ENCODE measurements at places on chromosomes 6 and 20. TPM values are rescaled to one million over a fixed set of nuclear protein-coding genes. Genes with fewer than 3 reads are reported as not detected.

DNA sequence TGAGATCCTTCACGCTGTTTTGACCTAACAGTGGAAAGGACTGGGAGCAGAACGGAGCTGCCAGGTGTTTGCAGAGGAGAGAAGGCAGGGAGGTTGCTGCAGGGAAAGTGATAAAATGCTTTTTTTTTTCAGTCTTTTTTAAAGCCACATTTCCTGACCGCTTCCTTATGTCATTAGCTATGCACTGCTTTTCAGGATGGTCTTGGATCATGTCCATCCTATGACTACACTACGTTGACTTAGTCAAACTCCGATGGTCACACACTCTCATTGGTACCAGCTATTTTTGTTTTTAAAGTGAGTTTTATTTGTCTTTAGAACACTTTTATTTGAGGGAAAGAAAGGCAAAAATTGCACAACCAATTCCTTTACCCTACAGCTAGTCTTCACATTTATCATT, 89.2 kb upstream of the EXOC2 start:
- ATAC-seq = no peak

The ERVFRD-1 gene
- 0.11 TPM for total RNA-seq

DNA sequence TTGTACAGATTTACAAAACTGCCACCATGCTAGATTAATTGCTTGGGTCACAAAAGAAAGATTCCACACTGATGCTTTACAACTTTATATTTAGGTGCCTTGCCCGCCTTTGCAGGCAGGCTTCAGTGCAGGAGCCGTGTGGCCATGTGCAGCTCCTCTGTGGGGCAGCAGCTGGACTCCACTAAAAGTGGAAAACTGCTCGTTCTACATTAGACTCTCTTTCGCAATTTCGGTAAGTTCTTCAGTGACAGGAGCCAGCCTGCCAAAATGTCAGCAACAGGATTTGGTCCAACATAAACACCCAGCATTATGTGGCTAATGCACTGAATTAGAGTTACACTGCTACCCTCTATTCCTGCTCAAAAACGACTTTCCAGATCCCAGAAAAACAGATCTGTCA, 174.4 kb upstream of the KCNK16 start:
- ATAC-seq = no peak

DNA sequence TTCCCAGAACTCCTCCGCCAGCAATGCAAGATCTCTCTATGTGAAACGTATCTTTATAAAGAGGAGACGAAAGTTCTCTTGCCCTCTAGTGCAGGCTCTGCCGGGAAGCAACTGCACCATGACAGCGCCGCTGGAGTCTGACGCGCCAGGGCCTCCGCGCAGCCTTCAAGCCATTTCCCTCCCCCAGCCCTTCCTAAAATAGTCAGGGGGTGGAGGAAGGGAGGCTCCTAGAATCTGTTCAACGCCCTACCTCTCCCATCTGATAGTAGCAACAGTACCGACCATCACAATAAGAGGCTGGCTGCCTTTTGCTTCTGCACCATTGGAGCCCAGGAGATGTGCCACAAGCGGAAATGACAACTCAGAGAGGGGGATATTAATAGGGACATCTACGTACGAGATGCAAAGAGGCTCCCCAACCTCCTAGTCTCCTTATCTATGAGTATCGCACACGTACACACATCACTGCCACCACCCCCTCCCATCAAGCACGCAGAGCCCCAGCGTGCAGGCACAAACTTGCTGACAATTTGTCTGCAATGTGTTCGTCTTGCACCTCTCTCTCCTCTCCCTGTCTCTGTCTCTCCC, 1.0 kb downstream of the SYNE1 start:
- no peak for ATAC-seq

DNA sequence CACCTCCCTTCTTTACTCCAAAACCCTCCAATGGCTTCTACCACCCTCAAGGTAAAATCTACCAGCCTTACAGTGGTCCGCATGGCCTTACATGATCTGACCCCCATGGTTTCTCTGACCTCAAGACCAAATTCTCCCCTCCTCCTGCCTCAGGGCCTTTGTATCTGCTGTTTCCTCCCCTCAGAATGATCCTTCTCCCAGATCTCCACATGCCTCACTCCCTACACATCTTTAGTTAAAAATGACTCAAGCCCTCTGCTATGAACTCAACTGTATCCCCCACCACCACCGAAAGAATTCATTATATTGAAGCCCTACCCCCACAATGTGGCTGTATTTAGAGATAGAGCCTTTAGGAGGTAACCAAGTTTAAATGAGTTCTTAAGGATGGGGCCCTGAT, 4.1 kb downstream of the SLC23A2 start:
- no peak for ATAC-seq

- ATAC-seq = peak; percentile 78
Observed at GRCh38 chr20:1671891-1672669, 14.5 kb upstream of the SIRPG start.

DNA sequence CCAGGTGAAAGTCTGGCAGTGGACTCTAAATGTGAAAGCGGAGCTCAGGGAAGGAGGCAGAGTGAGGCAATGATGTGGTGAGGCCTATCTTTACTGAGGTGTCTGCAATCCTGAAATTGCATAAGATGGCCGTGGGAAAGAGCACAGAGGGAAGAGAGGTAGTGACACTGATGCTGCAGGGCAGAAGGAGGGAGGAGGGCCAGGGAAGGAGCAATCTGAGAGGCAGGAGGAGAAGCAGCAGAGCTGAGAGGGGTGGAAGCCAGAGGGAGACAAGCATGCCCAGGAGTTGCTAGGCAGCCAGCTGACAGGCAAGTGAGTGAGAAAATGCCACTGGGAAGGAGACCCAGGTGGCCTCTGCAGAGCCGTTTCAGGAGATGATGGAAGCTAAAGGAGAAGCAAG, 97.4 kb upstream of the CNR1 start:
- no peak for ATAC-seq

- no peak for ATAC-seq
Observed at GRCh38 chr6:46265373-46265772, 94.6 kb upstream of the ENPP5 start.

GRCh38 chr6:154448448-154449096, 61.9 kb downstream of the CNKSR3 start:
- no peak for ATAC-seq

DNA sequence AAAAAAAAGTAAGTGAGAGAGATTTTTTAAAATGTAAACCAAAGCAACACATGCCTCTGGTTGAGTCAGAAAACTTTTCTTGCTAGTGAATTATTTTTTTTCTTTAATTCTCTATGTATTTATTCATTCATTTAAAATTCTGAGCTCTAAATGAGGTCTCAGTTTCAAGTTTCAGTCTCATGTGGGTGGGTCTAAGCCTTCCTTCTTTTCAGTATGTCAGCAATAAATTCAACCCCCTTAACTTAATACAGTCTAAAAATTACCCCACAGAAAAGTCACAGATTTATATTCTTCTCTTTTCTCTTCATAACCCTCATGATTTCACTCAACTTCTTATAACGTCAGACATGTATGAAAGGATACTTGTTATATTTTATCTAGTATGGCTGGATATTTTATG, 663.3 kb upstream of the PTCHD4 start:
- no peak for ATAC-seq

The FOXS1 gene
- total RNA-seq = not detected

DNA sequence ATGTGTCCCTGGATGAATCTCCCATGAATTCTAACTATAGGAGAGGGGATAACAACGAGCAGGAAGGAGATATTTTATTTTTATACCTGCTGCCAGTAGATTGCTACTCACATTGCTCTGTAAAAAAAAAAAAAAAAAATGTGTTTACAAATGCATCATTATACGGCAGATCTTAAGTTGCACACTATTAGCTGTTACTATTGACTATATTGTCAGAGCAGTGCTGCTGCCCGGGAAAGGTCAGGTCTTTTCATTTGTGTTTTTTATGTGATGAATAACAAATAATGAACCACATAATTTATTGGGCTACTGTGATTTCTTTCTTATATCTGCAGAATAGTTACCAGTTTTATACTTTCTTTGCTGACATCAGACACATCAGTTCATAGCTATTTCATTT, 393.3 kb downstream of the C6orf118 start:
- ATAC-seq = no peak

DNA sequence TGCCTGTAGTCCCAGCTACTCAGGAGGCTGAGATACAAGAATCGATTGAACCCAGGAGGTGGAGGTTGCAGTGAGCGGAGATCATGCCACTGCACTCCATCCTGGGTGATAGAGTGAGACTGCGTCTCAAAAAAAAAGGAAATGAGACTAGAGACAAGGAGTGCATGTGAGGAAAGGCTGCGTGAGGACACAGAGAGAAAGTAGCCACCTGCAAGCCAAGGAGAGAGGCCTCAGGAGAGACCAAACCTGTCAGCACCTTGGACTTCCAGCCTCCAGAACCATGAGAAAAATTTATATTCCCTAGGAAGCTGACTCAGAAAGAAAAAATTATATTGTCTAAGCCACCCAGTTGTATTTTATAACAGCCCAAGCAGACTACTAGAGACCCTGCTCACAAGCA, 7.4 kb upstream of the BEND3 start:
- no peak for ATAC-seq

GRCh38 chr20:25032478-25033264, 25.3 kb downstream of the ACSS1 start:
- ATAC-seq = no peak

DNA sequence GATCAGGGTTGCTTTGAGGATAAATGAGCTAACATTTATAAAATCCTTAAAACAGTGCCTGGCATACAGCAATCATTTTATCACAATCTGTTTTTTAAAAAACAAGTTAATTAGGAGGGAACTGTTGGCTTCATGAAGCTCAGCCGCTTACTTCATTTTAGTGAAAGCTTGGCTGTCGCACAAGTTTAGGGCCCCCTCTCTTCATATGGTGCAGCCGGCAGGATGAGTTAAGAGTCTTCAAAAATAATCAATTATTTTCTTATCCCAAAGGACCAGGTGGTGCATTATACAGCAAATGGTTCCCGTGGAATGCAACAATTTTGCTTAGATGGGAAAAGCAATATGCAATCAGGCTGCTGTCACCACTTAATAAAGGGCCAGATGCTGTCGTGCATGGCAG, 57.4 kb upstream of the PROKR2 start:
- no peak for ATAC-seq

The MTHFD1L gene
- total RNA-seq = 107 TPM

The SLC22A2 gene
- total RNA-seq = not detected

The FAM184A gene
- total RNA-seq = 9.5 TPM

DNA sequence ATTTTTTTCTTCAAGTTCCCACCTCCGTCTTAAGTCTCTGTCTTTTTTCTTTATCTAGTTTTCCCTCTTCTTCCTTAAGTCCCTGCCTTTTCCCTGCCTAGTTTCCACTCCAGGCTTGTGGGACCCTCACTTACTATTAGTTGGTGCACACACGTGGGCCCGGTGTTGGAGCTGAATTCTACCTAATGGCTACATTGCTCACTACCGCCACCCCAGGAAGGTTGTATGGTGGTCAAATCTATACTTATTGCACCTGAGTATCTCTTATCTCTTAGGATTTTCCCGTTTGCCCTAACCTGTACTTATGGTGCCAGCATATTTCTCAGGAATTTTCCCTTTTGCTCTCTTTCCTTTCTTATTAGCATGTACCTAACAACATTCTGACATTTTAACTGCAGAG, 692.8 kb downstream of the EPM2A start:
- ATAC-seq = no peak

- no peak for ATAC-seq
Observed at GRCh38 chr20:9200196-9200595, 131.3 kb downstream of the PLCB4 start.

GRCh38 chr20:45452772-45453691, 16.5 kb upstream of the WFDC2 start:
- no peak for ATAC-seq

The SCRT2 gene
- not detected for total RNA-seq

DNA sequence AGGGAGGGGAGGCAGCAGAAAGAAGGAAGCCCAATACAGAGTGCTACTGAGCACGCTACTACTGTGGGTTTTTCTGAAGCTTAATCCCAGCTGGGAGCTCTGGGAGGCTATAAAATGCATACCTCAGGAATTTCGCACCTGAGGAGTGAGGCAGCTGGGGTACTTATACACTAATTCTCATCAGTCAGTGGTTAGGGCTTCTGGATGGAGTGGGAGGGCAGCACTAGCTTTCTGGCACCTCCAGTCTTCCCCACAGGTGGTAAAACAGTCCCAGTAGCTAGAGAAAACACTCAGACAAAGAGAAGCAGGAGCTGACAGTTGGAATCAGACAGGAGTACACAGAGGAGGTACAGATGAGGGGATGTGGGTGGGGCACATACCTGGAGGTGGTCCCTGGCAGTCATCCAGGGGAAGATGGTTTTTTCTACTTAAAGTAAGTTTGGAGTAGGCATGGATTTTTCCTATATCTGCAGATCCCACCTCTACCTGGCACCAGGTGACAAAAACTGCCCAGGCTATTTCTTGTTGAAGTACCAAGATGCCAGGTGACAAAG, 37.8 kb downstream of the CPXM1 start:
- no peak for ATAC-seq

DNA sequence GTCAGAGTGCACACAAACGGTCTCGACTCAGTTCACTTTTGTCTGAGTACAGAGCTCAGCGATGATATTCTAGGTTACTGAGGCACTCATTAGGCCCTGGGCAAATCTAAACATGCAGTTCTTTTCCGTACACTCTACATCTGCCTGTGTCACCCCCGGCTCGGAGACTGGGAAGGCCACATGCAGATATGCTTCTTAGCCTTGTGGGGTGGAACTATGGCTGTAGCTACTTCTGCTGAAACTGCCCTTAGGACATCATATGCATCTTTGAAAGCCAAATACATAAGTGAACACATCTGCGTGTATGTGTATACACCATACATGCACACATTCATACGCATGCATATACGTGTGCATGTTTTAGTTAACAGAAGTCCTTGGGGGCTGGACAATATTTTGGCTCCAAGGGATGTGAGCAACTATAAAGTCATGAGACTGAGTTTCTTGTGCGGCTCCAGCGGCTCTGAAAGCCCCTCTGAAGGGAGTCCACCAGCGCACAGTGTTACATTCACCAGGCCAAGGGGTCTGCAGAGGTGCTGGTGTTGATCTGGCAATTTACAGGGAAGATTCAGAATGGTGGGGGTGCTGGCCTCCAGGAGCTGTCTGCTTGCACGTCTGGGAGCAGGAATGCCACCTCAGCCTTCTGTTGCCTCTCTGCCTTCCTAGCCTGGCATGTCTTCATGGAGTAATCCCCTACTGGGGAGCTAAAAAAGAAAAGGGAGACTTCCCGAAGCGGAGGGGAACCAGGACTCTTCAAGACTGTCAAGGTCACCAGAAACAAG, 31.6 kb downstream of the PSMG4 start:
- no peak for ATAC-seq

- no peak for ATAC-seq
Observed at GRCh38 chr6:165594584-165595333, 68.3 kb downstream of the PDE10A start.

The TMEM170B gene
- total RNA-seq = 0.69 TPM

DNA sequence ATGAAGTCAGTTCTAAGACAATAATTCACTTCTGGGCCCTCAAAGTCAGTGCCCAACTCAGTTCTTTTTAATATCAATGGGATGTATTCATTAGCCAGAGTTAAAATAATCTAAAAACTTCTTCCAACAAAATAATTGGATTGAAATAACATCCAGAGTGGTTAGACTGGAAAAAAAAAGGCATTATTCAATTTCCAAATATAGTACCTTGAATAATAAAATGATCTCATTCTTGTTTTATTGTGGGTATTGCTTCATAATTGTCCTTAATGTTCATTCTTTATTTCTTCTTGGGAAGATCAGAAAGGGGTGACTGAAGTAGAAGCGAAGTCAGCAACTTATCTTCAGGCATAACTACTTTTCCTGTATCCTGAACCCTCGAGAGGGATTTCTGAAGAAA, 85.1 kb upstream of the JARID2 start:
- no peak for ATAC-seq

The DACT2 gene
- not detected for total RNA-seq

GRCh38 chr6:167129159-167129558, 6.3 kb downstream of the CCR6 start:
- peak; percentile 23 for ATAC-seq
